ENCODE measurements at places on chromosomes 13 and 19.

- DNase-seq, result peak; percentile 98
Observed at GRCh38 chr19:43780706-43781525, at the start of gene KCNN4. Gene KCNN4 (minus strand): TSS chr19:43780973. CDS start chr19:43780861, 112 bp downstream.

- peak; percentile 44 for DNase-seq
Observed at GRCh38 chr13:80037505-80037888, 303.4 kb downstream of the SPRY2 start.

GRCh38 chr13:101785858-101786257 lies 333.4 kb downstream of the ITGBL1 start:
- DNase-seq, result no peak

- DNase-seq, result no peak
Observed at GRCh38 chr19:19877724-19878123, 12.0 kb downstream of the ZNF253 start.

DNA sequence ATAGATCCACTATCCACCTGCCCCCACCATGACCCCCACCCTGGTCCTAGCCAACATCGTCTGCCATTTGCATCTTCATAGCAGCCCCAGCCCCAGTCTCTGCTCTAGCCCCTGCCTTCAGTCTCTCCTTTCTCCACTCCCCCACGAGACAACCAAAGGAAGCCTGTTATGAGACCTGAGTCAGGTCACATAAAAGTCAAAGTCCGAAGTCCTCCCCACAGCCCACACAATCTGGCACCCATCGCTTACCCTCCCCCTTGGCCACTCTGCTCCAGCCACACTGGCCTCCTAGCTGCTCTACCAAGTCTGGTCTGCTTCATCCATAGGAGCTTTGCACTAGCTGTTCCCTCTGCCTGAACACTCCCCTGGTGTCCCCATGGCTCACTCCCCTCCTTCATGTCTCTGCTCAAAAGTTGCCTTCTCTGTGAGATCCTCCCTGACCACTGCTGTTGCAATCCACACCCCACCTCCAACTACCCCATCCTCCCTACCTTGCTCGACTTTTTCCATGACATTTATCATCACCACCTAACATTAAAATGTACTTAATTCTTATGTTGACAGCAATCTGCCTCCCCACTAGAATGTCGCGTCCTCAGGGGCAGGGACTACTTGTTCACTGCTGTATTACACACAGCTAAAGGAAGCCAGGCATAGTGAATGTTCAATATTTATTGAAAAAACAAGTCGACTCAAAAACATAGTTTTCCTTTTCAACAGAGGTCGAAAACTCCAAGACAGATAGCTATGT lies 1.2 kb upstream of the PLEKHG2 start:
- DNase-seq, result no peak

DNA sequence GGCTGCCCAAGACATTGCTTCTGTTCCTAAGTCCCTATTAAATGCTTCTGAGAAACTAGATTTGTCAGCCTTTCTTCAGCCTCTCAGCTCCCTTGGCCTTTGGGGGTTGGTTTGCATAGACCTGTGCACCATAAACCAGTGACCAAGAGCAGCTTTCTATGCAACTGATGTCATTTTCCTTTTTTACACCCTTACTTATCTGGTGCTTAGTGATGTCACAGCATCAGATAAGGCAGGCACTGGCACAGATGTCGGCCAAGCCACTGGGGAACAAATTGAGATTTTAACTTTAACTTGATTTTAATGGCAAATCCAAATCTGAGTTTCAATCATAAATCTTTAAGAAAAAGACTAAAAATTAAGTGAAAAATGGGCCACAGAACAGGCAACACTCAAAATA lies 59.8 kb downstream of the RUBCNL start:
- DNase-seq, result no peak

DNA sequence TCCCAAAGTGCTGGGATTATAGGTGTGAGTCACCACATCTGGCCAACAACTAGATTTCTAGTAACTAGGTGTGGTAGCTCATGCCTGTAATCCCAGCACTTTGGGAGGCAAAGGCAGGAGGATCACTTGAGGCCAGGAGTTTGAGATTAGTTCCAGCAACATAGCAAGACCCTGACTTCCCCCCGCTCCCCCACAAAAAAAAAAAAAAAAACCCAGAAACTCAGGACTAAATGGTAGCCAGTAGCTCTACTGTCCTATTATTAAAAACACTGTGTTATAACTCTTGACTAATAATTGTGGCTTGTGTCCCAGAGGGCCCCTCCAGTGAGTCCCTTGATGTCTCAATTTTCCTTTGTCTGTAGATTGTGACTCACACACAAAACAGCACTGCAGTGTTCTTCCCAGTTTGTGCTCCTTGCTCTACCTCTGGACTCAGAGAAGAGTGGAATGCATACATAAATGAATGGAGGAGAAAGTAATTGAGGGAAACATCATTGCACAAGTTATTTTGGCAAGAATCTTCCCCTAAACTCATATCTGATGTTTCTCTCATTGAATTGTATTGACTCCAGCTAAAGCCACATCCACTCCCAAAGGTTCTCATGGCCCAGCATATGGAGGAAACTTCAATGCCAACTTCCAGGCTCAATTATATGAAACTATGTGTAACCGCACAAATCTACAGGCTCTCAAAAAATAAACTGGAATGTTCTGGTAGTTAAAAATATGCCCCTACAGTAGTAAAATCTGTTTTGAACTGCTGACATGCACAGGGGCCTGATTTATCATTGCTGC lies 8.8 kb downstream of the TPT1 start:
- peak; percentile 68 for DNase-seq

DNA sequence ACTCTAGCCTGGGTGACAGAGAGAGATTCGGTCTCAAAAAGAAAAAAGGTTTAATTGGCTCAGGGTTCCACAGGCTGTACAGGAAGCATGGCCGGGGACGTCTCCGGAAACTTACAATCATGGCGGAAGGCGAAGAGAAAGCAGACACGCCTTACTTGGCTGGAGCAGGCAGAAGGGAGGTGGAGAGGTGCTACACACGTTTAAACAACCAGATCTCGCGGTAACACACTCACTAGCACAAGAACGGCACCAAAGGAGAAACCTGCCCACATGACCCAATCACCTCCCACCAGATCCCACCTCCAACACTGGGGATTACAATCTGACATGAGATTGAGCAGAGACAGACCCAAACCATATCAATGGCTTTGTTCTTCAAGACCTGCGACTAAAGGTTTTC lies 12.8 kb downstream of the CASP14 start:
- no peak for DNase-seq

DNA sequence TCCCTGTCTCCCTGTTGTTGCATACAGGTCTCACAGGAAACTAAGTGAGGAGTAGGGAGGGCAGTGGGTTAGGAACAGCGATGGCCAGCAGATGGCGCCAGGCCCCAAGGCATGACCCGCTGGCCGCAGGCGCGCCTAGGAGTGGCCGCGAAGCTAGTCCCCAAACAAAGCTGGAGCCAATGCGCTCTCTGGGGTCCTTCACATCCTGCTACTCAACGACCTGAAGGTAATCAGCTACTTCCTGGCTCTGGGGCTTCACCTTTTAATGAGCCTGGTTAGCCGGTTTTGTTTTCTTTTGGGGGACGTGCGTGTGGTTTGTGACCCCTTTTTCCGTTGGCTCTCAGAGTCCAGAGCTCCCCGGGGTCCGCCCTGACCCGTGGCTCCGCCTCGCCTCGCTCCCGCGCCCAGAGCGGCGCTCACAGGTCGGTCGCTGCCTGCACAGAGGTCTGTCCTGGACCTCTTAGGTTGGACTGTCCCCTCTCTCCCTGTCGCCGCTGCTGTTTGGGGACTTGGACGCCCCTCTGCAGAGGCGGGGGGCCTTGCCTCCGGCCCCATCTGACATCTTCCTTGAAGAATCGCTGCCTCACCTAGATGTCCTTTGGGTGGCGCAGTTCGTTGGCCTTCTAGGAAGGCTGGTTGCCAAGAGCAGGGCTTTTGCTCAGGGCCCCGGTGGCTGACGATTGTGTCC lies 62.2 kb upstream of the GTF3A start:
- no peak for DNase-seq

GRCh38 chr19:3591876-3592613 lies 6.8 kb downstream of the GIPC3 start:
- no peak for DNase-seq

DNA sequence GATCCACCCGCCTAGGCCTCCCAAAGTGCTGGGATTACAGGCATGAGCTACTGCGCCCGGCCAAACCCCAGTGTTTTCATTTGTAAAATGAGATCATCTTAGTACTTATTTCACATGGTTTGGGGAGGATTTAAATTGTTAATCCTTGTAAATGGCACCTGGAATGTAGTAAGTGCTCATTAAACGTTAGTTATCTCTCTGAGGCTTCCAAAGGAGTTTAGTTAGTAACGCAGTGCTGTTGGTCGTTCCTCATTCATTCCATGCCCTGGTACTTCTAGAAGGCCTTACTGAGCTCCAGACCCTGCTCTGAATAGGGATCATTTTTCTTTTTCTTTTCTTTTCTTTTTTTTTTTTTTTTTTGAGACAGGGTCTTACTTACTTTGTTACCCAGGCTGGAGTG lies 5.2 kb downstream of the CPT1C start:
- no peak for DNase-seq

GRCh38 chr13:94327318-94327717 lies 152.2 kb downstream of the DCT start:
- no peak for DNase-seq

DNA sequence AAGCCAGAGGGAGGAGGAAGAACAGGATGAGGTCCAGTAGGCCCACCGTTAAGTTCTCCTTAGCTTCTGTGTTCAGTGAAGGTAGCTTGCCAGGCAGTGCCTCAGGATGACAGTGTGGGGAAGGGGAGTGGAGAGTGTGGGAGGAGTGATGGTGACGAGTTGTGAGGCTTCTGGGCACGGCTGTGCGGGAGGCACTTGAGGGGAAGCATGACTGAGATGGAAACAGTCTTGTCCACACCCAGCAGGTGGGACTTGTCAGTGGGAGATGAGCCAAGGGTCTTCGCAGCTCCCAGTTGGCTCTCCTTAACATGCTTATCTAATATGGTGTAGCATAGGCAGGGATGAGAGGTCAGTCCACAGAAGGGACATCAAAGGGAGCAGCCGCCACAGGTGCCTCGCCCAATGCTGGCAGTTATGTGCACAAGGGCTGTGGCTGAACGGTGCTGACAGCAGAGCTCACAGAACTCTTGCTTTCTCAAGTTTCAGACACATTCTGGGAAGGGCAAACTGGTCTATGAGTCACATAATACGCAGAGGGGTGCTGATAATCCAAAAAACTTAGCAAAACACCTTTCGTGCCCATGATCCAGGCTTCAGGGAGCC lies 47.5 kb downstream of the OXGR1 start:
- no peak for DNase-seq

- no peak for DNase-seq
Observed at GRCh38 chr19:55256562-55257460, 2.0 kb downstream of the PPP6R1 start.

GRCh38 chr13:111322001-111322915 lies 1.8 kb downstream of the TEX29 start:
- no peak for DNase-seq

DNA sequence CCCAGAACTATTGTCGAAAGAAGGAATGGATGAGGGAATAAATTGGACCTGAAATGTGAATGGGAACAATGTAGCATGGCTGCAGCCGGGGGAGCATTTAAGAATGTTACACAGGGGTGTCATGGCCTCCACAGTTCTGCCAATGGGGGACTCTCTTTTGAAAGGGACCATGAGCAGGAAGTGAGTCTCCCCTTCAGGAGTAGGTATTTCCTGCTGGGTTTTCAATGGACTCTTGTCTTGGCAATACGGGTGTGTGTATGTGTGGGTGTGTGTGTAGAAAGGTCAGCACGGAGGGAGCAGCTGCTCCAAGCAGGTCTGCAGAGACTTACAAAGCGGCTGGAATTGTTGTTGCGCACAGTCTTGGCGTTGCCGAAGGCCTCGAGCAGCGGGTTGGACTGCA lies 24.4 kb downstream of the MYO1F start:
- no peak for DNase-seq

- no peak for DNase-seq
Observed at GRCh38 chr13:112370311-112370710, 5.8 kb upstream of the SPACA7 start.

- DNase-seq, result no peak
Observed at GRCh38 chr19:4304538-4305256, at the start of gene FSD1. Gene FSD1 (plus strand): TSS chr19:4304598. CDS start chr19:4304747, 149 bp downstream.

- DNase-seq, result no peak
Observed at GRCh38 chr13:24625331-24625731, 54.9 kb upstream of the ATP12A start.

- no peak for DNase-seq
Observed at GRCh38 chr13:79121286-79121685, 284.8 kb downstream of the RBM26 start.

- no peak for DNase-seq
Observed at GRCh38 chr13:43473437-43473836, 313.3 kb downstream of the ENOX1 start.

GRCh38 chr13:57653229-57653989 lies 21.9 kb downstream of the PCDH17 start:
- no peak for DNase-seq

GRCh38 chr19:47370045-47370611 lies 21.0 kb downstream of the DHX34 start:
- no peak for DNase-seq

DNA sequence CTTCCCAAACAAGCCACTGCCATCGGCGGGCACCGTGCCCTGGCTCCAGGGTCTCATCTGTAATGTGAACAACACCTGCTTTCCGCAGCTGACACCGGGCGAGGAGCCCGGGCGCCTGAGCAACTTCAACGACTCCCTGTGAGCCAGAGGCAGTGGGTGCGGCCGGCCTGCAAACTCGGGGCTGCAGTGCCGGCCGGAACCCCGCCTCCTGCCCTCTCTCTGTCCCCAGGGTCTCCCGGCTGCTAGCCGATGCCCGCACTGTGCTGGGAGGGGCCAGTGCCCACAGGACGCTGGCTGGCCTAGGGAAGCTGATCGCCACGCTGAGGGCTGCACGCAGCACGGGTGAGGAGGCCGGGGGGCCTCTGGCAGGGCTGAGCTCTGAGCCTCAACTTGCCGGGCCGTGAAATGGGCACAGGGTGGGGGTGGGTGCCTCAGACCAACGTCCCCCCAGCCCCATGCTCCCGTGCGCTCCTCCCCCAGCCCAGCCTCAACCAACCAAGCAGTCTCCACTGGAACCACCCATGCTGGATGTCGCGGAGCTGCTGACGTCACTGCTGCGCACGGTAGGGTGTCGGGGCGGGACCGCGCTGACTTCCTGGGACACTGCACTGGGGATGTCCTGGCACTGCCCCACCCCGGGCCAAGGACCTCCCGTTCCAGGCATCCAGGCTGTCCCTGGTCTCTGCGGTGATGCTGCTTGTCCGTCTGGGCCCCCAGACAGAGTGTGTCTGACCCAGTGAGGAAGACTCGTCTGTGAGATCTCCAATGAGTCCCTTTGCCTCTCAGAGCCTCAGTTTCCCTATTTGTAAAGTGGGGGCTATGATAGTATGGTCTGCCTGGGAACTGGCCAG lies 2.2 kb downstream of the ABCA7 start:
- DNase-seq, result no peak

GRCh38 chr19:16894080-16894479 lies 5.3 kb downstream of the F2RL3 start:
- DNase-seq, result no peak

DNA sequence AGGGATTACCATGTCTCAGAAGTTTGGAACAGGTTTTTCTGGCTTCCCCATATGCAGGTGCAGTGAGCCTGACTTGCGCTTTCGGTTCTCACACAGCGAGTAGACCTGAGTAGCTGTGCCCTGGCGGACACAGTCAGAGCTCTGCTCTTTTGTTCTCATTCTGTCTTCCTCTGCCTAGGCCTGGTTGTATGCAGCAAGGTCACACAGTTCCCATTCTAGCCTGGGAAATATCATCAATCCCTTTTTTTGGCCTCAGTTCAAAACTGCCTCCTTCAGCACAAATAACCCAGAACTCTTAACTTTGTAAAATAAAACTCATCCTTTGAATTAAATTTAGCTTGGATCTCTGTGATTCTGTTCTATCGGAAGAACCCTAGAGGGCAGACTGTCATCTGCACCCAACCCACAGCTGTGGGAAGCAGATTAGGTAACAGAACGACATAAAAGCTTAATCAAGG lies 10.2 kb downstream of the OXGR1 start:
- DNase-seq, result no peak

Measured in keratinocyte (primary cell).